ENCODE measurements at places on chromosomes 2 and 18.

DNA sequence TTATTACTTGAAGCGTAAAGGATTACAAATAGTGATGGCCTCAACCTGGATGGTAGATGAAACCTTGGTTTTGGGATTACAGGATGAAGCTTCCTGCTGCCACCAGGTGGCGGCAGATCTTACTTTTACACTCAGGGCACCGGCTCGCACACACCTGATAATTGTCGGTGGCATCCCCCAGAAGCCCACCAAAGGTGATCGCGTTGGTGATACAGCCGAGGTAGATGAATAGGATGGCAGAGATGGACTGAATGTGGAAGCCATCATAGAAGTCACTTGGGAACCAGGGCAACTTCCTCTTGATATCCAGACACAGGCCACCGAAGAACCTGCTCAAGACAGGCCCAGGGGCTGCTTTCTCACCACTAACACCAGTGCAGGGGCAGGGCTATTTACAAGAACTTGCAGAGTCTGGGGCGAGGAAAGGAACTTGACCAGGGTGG is 51.8 kb downstream of the MTHFD2 start:
- peak; percentile 66 for DNase-seq

GRCh38 chr2:150538651-150539201 is 51.3 kb upstream of the RND3 start:
- DNase-seq = peak; percentile 75

GRCh38 chr18:63183952-63184770 is 135.4 kb downstream of the BCL2 start:
- no peak for DNase-seq

DNA sequence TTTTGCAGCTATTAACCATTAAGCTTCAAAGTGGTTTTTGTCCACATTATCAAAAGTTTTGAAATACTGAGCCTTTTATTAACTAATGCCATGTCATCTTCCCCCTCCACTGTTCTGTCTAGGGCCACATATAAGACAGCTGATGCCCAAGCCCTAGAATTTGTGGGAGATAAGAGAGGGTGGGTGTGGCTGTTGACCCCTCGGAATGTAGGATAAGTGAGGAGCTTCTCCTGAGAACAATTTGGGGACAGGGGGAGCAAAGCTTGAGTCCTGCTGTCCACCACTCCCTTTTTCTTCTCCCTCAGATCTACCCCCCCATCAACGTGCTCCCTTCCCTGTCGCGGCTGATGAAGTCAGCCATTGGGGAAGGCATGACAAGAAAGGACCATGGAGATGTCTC is 14.3 kb upstream of the ANKRD53 start:
- no peak for DNase-seq

DNA sequence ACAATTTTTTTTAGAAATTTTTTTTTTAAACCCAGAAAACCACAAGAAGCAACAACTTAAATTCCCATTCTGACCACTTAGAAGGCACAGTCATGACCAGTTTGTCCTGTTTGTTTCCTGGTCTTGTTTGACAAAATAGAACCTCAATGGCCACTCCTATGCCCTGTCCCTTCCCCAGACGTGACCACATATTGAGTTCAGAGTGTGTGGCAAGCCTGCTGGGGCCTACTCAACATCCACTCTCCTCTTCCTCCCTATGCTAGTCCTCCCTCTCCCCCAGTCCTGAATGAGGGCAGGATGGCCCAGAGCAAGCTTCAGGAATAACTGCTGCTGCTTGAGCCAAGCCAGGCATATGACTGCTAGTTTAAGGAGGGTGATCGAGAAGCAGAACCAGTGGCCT is 89.6 kb downstream of the PRELID3A start:
- no peak for DNase-seq

GRCh38 chr2:74304332-74305148 is 38.7 kb downstream of the SLC4A5 start:
- DNase-seq = peak; percentile 19

- DNase-seq = peak; percentile 2
Measured at GRCh38 chr18:2780750-2781149, 66.1 kb upstream of the EMILIN2 start.

DNA sequence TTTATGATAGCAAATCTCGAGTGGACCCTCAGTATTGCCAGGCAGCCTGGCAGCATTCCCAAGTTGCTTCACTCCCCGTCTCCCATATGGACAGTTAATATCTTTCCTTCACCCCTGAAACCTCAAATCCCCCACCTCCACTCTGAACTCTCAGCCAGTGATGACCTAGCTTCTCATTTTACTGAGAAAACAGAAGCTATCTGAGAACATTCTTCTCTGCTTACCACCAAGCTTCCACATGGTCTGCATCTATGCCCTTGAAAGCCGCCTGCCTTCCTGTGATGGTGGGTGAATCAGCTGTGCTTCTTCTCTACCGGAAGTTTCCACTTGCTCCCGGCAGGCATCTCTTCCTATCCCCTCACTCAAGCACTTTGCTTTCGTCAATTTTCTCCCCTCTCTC is 529.2 kb downstream of the EPHA4 start:
- DNase-seq = peak; percentile 21

- no peak for DNase-seq
Measured at GRCh38 chr2:126953483-126953882, 54.8 kb downstream of the TEX51 start.

GRCh38 chr18:45402485-45403056 is 212.7 kb upstream of the SLC14A2 start:
- DNase-seq = peak; percentile 4

- no peak for DNase-seq
Measured at GRCh38 chr2:119109866-119110265, 48.7 kb downstream of the C1QL2 start.

- no peak for DNase-seq
Measured at GRCh38 chr2:133705287-133705686, 137.0 kb upstream of the NCKAP5 start.

- peak; percentile 55 for DNase-seq
Measured at GRCh38 chr18:435940-436339, 64.6 kb downstream of the COLEC12 start.

DNA sequence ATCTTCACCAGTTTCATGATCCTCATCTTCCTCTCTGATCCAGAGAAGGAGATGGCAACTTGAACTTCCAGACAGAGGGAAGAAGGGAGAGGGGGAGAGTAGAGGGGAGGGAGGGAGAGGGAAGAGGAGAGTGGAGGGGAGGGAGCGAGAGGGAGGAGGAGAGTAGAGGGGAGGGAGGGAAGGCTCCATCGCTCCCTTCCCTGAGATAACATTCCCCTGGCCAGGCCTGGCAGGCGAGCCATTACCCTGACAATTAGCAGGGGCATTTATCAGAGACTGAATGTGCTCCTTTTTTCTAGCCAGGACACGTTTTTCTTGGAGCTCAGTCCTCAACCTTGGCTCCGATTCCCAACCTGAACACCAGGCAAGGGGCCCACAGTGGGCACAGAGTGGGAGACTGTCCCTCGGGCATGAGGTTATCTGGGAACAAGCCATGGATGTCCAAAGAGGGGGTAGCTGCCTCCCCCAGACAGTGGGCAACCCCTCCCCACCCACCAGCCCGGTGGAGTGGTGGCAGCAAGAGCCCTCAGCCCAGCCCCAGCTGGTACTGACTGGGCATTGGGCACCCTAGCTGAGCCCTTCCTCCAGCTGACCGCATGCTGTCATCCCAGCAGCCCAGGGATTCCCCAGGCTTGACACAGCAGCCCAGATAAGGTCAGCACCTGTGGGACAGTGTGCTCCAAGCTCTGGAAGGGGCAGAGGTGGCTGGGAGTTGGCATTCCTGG is 81.8 kb downstream of the TNS1 start:
- DNase-seq = no peak

DNA sequence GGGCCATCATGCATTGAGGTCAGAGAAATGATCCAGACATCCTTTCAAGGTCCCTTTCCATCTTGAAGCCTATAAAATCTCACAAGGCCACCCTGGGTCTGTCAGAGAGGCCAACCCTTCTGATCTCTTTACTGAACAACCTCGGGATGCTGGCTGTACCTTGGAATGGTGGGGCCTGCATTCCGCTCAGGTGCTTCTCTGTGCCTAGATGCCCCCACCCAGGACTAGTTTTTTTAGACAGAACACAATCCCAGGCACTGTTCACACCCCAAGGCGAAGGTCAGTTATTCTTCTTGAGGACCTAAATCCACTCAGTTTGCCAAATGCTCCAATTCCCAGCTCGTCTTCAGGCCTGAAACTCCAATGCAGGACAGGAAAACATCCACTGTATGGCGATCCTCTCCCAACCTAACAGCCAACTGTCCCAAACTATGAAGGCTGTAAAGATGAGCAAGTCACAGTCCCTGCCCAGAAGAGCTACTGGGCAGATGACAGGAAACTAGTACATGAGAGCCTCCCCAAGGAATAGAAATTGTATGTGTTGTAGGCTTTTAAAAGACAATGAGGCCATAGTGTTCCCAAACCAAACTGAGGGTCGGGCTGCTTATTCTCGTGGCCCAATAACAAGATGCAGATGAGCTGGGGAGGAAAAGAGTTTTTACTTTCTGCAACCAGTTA is 154.4 kb upstream of the ACAA2 start:
- no peak for DNase-seq

GRCh38 chr2:75522543-75523312 is 38.0 kb downstream of the EVA1A start:
- DNase-seq = no peak

GRCh38 chr2:21363364-21363763 is 239.6 kb downstream of the TDRD15 start:
- DNase-seq = no peak

DNA sequence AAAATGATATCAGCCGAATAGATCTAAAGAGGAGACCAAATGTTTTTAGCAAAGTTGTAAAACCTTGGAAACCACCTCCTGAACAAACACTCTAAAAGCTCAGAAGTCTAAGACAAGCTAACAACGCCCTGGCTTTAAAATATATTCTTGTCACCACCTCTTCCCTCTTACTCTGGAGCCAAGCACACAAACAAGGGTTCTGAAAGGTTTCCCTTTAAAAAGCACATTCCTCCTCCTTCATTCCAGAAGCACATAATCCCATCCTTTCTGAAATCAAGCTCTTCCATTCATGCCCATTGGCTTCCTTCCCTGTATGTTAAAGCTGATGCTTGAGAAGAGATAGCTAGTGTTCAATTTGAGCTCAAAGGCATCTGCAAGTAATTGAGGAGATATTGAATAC is 382.0 kb downstream of the LNPK start:
- no peak for DNase-seq
